Stimulated activated CD4-positive, alpha-beta T cell treated with anti-CD3 and anti-CD28 coated beads, Interleukin-1b, Interleukin-23, amount 100 ng/mL, for 1 hour (primary cell): ENCODE measurements at places on chromosomes 1 and 21.

- DNase-seq, result no peak
These were observed 3.8 kb downstream of the COQ8A start for GRCh38 chr1:226943927-226944326.

- no peak for DNase-seq
These were observed 125.8 kb downstream of the TOMM20 start for GRCh38 chr1:235002706-235003300.

DNA sequence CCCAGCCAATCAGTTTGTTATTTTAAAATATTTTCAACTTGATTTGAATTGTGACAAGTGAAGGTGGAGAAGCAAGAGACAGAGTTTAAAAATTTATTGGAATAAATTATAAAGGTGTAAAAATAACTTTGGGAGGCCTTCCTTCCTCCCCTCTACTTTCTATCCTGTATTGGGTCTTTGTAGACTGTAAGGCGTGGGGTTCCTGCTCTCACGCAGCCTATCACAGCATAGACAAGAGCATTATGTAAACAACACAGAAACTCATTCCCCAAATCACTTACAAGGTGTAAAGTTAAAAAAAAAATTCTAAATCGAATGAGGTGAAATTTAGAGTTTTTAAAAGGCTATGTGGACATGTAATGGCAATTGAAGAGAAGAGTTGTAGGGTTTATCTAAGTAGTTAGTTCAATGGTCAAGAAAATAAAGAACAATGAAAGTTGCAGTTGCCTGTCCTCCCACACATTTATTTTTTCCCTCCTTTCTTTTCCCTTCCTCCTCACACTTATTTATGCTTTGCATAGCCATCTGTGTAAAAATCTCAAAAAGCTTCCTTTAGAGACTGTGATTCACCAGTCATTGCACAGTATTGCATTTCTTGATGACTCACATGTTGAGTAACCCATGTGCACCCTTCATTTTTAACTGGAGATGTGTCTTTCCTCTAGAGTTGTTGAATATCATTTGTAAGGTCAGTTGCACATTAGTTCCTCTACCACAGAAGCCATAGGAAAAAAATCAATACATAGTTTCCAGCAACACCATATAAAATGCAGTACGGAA is 242.2 kb downstream of the PTPRC start:
- DNase-seq, result no peak

DNA sequence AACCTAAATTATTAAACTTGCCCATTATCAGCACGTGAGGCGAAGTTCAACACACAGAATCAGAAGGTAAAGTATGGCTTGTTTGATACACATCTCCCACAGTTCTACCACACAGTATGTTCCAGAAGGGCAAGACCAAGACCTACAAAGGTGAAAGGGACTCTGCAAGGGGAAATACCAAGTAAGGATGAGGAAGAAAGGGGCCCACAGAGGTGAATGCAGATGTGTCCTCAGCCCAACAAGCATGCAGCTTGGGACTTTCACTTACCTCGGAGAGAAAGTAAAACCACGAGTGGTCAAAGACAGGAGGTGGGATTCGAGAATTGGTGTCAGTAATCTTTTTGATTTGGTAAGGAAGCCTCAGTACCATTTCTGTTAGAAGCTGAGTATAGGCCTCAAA is 85.8 kb downstream of the UBR4 start:
- DNase-seq, result no peak

- no peak for DNase-seq
These were observed 14.3 kb downstream of the RRP15 start for GRCh38 chr1:218299416-218299815.

GRCh38 chr1:160163615-160164014 is 12.2 kb downstream of the ATP1A4 start:
- DNase-seq, result no peak

DNA sequence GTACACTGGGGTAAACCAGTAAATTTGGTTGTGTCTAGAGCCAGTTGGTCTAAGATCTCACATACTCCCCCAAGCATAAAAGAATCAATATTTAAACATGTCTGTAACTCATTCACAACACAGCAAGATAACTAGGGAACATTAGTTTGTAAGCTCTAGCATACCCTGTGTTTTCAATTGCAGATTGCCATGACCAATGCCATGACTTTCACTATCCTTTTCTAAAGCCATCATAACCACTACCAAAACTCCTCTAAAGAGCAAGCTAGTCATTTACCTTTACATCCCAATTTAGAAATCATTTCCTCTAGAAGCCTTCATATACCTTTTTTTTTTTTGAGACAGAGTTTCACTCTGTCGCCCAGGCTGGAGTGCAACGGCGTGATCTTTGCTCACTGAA is 56.5 kb upstream of the PLA2G4A start:
- DNase-seq, result no peak

DNA sequence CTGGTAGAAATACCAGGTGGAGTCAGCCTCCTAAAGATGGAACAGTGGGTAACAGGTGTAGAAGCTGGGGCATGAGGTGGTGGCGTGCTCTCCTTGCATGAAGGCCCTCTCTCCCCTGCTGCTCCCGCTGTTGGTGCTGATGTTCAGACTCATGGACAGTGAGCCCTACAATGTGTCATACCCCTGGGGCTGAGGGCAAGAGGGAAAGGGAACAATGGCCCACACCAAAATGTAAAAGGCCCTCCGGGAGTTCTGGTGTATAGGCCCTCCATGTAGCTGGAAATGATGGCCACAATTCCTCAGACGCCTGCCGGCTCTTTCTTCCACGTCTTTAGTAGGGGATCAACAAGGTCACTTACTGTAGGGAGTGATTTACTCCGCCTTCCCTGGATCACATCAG is 194.9 kb downstream of the DYRK1A start:
- no peak for DNase-seq
